Stimulated activated CD8-positive, alpha-beta memory T cell treated with anti-CD3 and anti-CD28 coated beads, Interleukin-4, amount 100 ng/mL, for 4 hours (primary cell): ENCODE measurements at places on chromosomes 2 and 18.

DNA sequence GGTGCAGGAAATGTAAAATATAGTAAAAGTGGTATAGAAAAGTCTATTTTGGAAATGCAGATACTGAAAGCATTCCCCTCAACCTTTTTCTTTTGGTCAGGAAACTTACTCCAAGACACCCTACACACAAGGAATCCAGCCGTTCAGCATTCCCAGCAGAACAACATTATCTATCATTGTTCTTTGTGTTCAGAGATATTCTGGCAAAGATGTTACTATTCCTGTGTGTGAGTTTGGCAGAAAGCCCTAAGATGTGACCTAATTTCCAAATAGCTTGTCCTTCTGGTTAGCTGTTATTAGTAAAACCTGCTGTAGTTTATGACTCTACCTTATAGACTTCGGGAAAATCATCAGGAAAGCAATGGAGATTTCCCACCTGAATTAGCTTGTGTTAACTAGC lies 78.1 kb upstream of the PELI1 start:
- DNase-seq = no peak

GRCh38 chr2:95389245-95390119 lies 13.0 kb upstream of the FAHD2A start:
- no peak for DNase-seq

- DNase-seq = no peak
These were observed 176.2 kb downstream of the RNF144A start for GRCh38 chr2:7093376-7093775.

- DNase-seq = no peak
These were observed 628 bp downstream of the PPP1R7 start for GRCh38 chr2:241150660-241151530.

GRCh38 chr2:96537734-96538486 lies 1.4 kb downstream of the ARID5A start:
- peak; percentile 31 for DNase-seq

GRCh38 chr2:71814885-71815284 lies 332.8 kb downstream of the CYP26B1 start:
- no peak for DNase-seq

DNA sequence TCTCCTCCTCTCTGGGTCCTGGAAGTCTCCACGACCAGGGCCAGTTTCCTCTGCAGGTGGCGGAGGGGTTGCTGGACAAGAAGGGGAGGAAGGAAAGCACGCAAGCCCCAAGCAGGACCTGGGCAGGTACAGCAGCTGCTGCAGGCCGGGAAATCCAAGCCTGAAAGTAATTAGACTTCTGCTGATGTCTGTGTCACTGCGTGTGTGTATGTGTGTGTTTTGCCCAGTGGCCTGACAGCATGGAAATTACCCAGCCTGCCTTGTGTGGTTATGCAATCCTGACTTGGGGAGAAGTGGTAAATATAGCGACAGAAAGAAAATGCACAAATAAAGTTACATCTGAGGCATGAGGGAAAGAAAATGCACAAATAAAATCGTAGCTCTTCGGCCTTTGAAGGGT lies 121.8 kb upstream of the ZBTB14 start:
- no peak for DNase-seq

GRCh38 chr18:44111337-44111736 lies 569.4 kb upstream of the SETBP1 start:
- DNase-seq = no peak

- DNase-seq = no peak
These were observed 18.5 kb downstream of the WDPCP start for GRCh38 chr2:63569740-63570139.

DNA sequence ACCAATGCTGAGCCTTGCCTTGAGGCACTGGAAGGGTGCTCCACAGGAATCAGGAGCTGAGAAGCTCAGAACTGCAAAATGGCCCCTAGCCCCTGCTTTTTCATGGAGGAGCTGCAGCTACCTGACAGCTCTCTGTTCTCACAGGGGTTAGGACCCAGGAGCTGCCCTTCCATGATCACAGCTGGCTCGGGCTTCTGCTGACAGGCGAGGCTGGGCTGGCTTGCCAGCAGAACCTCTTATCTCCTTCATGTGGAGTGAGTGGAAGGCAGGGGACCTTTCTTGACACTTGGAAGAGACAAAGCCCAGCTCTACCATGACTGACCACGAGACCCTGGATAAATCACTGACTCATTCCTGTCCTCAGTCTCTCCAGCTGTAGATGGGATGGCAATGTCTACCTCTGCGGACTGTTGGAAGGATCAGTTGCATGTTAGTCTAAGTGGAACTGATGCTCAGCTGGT lies 113.4 kb downstream of the CAPN13 start:
- no peak for DNase-seq

DNA sequence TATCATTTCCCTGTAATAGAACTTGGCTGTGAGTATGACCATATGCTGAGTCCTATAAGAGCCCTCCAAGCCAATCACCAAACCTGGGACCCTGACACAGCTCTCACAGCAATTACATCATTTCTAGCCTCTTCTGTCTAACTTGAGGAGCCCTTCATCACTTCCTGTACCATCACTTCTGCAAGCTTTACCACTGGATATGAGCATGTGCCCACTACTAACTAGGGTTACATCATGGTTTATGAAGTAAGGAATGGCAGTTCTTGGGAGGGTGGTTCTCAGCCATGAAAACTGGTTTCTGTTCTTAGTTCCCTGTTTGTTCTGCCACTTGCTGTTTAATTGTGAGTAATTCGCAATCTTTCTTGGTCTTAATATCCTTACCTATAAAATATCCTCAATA lies 31.0 kb upstream of the EPB41L3 start:
- DNase-seq = no peak

GRCh38 chr2:156908825-156909224 lies 348.7 kb upstream of the GALNT5 start:
- no peak for DNase-seq

GRCh38 chr18:73683409-73684238 lies 464.0 kb downstream of the FBXO15 start:
- no peak for DNase-seq

DNA sequence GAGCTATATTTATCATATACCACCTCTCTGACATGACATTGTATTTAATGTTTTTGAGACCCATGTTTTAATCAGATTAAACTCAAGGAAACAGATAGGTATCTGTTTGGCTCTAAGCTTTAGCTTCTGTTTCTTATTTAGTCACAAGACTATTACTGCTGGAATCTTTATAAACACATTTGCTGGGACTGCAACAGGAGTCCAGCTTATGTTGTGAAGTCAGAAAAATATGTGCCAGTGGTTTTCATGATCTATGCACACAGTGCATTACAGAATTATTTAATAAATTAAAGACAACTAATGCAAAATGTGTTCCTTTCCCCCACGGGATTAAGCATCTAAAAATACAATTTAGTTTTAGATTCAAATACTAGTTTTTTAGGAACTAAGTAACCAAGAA lies 338.9 kb downstream of the ZEB2 start:
- no peak for DNase-seq

GRCh38 chr2:100404411-100404810 lies 13.1 kb downstream of the CHST10 start:
- no peak for DNase-seq

DNA sequence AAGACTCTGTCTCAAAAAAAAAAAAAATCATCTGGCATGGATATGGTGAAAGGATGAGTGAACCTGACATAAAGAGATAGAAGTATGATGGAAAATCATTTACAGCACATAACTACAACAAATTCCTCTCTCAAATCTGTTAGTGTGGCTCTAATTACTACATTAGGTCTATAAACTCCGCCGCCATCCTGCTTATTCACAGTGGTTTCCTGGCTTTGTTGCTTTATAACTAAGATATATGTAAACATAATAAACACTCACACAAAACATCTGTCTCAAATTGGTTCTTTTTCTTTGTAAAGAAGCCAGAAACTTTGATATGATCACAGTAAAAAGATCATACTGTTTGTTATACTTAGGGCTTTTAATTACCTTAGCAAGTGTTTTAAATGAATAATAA lies 412.6 kb upstream of the FAM98A start:
- DNase-seq = no peak

DNA sequence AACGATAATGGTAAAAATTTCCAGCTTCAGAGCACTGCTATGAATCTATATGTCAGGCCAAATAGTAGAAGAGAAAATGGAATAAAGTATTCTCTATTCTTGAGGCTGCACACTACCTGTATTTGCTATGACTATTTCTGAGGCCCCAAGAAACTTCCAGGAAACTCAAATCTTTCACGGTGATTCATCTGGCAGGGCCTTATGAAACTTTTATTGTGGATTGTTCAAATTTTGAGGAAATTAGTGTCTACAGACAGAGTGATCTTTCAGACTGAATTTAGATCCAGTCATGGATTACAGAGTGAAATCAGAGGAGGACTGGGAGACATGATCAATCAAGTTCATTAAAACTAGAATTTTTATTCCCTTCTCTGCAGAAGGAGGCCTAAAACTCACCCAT lies 4.1 kb upstream of the VSNL1 start:
- no peak for DNase-seq

DNA sequence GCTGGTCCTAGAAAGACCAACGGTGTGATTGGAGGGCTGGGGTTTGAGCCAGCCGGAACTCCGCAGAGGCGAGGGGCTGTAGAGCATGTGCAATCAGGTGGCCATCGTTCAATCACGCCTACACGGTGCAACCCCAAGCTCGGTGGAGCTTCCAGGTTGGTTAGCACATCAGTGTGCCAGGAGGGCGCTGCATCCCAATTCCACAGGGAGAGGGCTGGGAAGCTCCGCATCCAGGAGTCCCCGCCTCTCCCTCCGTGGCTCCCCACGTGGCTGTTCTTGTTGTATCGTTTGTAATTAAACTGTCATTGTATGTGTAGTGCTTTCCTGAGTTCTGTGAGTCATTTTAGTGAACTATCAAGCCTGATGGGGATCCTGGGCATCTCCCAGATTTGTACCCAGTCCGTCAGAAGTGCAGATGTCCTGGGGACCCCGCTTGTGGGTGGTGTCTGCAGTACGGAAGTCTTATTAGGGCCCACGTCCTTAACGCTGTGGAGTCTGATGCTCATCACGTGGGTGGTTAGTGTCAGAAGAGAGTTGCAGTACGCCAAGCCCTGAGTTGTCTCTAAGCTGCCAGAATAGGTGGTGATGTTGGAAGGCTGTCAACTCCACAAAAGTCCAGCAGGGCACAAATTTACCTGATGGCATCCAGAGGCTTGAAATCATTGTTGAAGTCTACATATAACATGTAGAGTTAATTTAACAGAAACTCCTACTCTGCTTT lies 20.6 kb upstream of the AMMECR1L start:
- no peak for DNase-seq

GRCh38 chr2:73009177-73009839 lies 62.2 kb downstream of the SFXN5 start:
- no peak for DNase-seq
